Breast epithelium (tissue), 4 donors: ENCODE measurements at places on chromosomes 4 and X.

- DNase-seq = no peak
These were observed 30.5 kb upstream of the RBPJ start for GRCh38 chr4:26290321-26290720.

GRCh38 chrX:104108955-104109354 is 3.4 kb upstream of the ZCCHC18 start:
- no peak for DNase-seq

DNA sequence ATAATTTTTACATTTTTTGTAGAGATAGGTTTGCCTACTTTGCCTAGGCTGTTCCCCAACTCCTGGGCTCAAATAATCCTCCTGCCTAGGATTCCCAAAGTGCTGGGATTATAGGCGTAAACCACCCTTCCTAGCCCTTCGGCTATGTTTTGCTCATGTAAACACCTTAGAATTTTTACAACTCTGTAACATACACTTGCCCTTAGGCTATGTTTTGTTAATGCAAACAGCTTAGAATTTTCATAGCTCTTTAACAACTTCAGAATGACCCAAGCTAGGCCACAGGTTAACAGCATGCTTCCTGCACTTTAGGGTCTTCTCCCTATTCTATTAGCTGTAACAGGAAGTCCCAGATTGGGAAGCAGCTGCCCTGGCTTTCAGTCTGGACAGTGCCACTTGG is 24.2 kb downstream of the KLHL15 start:
- no peak for DNase-seq

DNA sequence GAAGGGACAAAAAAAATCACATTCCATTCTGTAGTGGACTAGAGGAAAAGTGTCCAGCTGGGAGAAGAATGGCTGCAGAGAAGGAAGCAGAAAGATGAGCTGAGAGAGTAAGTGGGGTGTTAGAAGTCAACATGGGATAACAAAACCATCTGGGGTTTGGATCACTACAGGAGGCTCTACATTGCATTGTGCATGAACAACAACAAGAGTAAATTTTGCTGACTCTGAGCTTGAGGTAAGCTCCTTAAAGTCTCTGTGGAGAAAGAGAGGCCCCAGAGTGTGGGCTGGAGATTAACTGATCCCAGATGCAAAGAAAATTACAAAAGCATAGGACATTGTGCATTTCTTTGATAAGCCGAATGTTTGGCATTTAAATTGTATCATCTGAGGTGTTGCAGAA is 128.9 kb downstream of the UGT8 start:
- DNase-seq = no peak

GRCh38 chr4:131052646-131053045 is 1956.7 kb downstream of the C4orf33 start:
- DNase-seq = no peak
